Placental epithelial cell (primary cell): ENCODE measurements at places on chromosomes 1 and 21. TPM values are rescaled to one million over a fixed set of nuclear protein-coding genes. Genes with fewer than 3 reads are reported as not detected.

Gene S100A7A
- not detected in 2 replicates for total RNA-seq

Gene VAMP4
- 6.7 and 7.4 TPM in 2 replicates for total RNA-seq

Gene HTR1D
- under 0.01 and 0.76 TPM in 2 replicates for total RNA-seq

Gene MATN1
- total RNA-seq = 0.79 TPM in 1 of 2 replicates, not detected in the other

Gene CD34
- total RNA-seq = not detected in 2 replicates

Gene CNKSR1
- total RNA-seq = 39.3 and 46.1 TPM in 2 replicates

Gene ZMYND12
- 1.8 and 6.3 TPM in 2 replicates for total RNA-seq

Gene ELAPOR1
- total RNA-seq = 0.39 and 0.98 TPM in 2 replicates

Gene SPRR2B
- not detected in 2 replicates for total RNA-seq

Gene CLEC20A
- 0.43 and 0.79 TPM in 2 replicates for total RNA-seq

Gene GJA5
- 72.6 and 203 TPM in 2 replicates for total RNA-seq

Gene PROK1
- total RNA-seq = 0.11 TPM in 1 of 2 replicates, not detected in the other

Gene CGN
- 2.0 and 2.7 TPM in 2 replicates for total RNA-seq

Gene PKP1
- 48.3 and 106 TPM in 2 replicates for total RNA-seq

Gene LRRC53
- total RNA-seq = not detected in 2 replicates

Gene SPRR2F
- total RNA-seq = not detected in 2 replicates

Gene C8B
- not detected in 2 replicates for total RNA-seq

Gene ZBTB8A
- total RNA-seq = 10.5 and 11.0 TPM in 2 replicates

Gene SLC25A44
- total RNA-seq = 7.9 and 18.0 TPM in 2 replicates

Gene NKAIN1
- 0.11 and 0.79 TPM in 2 replicates for total RNA-seq

Gene COL8A2
- total RNA-seq = under 0.01 and 0.11 TPM in 2 replicates

Gene SPATA21
- not detected in 2 replicates for total RNA-seq

Gene SPOCD1
- 0.54 and 0.79 TPM in 2 replicates for total RNA-seq

Gene OR2G6
- total RNA-seq = 4.3 and 13.2 TPM in 2 replicates

Gene RAB13
- total RNA-seq = 34.9 and 82.1 TPM in 2 replicates
